Tibial nerve (tissue), 4 donors: ENCODE measurements at places on chromosomes 11 and 22. TPM values are rescaled to one million over a fixed set of nuclear protein-coding genes. Genes with fewer than 3 reads are reported as not detected.

The CLMP gene
- 82.5 TPM for total RNA-seq

The CWC15 gene
- 33.9 TPM for total RNA-seq

The DDI1 gene
- not detected for total RNA-seq

The C11orf24 gene
- total RNA-seq, result 42.8 TPM

The NXPE4 gene
- total RNA-seq, result not detected

The MICALL1 gene
- total RNA-seq, result 12.2 TPM

The TNNI2 gene
- not detected for total RNA-seq

The A4GALT gene
- 146 TPM for total RNA-seq

The HSPB2 gene
- 0.21 TPM for total RNA-seq

The FAT3 gene
- 2.7 TPM for total RNA-seq

The HMOX1 gene
- total RNA-seq, result 10.7 TPM
